Activated T-helper 9 cell treated with anti-CD3 and anti-CD28 coated beads, Interleukin-2, amount 50 U/mL, for 16 hours (primary cell): ENCODE measurements at places on chromosomes 13 and 19.

DNA sequence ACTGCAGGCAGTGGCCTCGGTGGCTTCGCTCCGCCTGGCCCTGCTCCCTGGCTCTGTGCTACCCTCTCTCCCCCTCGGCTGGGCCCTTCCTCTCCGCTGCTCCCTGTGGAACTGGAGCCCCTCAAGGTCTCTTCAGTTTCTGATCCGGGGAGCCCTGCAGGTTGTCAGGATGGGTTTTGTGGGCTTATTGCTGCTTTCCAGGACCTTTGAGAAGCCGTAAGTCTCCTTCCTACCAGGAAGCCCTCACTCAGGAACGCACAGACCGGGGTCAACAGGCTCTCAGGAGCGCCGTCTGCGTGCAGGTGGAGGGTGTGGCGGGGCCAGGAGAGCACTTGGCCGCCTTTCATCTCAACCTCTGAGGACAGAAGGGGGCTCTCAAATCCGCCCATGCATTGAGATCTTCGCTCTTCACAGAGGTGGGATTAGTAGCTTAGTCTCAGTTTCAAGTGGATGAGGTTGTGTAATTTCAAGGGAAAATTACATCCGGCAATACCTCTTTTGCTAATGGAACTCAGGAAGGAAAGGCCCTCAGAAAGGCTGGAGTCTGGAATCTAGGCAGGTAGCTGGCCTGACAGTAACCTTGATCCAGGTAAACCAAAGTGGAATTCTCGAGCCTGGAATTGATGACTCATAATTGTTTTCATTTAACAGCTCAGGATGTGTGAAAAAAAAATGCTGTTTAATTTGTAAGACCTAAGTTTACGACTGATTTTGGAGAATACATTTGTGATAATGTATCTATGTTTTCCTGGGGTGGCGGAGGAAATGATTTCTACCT lies 102.0 kb downstream of the ATP11A start:
- no peak for DNase-seq

DNA sequence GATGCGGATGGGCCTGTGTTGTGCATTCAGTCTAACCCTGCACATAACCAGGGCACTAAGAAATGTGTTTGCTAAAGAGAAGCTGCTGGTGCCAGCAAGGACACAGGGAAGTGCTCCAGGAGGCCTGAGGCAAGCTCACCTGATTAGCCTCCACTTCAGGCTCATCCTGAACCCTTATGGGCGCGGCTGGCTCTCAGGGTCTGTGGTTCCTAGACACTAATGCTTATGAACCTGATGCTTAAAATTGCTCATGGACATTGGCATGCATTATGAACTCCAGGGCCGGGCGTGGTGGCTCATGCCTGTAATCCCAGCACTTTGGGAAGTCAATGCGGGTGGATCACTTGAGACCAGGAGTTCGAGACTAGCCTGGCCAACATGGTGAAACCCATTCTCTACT lies 34.3 kb downstream of the SERP2 start:
- DNase-seq, result no peak

GRCh38 chr19:33795370-33796163 lies 1.1 kb upstream of the KCTD15 start:
- DNase-seq, result peak; percentile 43

DNA sequence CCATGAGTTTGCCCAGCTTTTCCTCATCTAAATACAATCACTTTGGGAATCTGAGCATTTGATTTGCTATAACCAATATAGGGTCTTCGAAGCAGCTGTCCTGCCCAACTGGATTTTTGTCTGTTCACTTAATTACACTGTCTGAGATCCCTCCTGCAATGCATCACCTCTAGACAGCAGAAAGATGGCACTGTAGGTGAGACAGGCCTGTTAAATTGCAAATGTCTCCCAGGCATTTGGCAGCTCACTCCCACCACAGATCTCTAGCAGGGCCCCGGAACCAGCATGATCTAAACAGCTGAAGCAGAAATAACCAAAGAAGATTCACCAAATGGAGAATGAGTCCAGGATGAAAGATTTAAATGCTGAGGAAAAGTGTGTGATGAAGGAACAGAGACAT lies 41.9 kb upstream of the SERPINE3 start:
- DNase-seq, result no peak

DNA sequence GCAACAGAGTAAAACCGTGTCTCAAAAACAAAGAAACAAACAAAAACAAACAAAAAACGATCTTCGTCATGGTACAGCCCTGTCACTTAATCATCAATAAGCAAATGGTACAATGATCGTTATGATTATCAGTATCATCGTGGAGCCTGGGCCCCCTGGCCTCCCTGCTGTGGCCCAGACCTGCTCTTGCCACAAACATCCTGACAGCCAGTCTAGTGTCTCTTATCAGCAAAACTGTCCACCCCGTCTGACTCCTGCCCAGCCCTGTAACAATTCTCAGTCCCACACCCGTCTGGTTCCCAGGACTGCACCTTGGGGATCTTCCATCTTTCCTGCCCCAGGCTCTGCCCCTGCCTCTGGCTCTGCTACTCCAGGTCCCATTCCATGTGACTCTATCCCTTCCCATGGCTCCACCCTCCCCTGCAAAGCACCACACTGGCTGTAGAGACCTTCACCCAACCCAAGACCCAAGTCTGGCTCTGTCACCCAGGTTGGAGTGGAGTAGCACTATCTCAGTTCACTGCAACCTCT lies 5.7 kb downstream of the ZNF653 start:
- no peak for DNase-seq

DNA sequence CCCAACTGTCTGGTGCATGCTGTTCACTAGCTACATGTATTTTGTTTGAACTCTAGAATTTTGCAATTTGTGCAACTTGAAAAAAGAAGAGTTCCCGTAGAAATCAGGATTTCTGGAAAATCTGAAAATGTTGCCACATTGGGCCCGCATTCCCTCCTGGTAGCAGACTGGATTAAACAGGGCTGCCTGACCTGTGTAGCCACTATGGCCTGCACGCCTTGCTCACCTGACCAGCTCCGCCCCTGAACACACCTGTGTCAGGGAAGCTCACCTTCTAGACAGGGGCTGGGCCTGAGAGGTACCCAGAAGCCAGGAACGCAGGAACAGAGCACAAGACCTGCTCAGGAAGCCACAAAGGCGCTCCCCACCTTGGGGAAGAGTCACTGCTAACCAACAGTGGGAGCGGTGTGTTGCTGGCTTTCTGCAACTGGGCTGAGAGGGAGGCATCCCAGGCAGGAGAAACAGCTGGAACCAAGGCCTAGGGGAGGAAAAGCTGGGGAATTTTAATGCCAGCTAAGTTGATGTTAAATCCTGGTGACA lies 106.5 kb downstream of the UQCRFS1 start:
- no peak for DNase-seq

GRCh38 chr13:20475927-20476691 lies 49.5 kb downstream of the CRYL1 start:
- peak; percentile 52 for DNase-seq

DNA sequence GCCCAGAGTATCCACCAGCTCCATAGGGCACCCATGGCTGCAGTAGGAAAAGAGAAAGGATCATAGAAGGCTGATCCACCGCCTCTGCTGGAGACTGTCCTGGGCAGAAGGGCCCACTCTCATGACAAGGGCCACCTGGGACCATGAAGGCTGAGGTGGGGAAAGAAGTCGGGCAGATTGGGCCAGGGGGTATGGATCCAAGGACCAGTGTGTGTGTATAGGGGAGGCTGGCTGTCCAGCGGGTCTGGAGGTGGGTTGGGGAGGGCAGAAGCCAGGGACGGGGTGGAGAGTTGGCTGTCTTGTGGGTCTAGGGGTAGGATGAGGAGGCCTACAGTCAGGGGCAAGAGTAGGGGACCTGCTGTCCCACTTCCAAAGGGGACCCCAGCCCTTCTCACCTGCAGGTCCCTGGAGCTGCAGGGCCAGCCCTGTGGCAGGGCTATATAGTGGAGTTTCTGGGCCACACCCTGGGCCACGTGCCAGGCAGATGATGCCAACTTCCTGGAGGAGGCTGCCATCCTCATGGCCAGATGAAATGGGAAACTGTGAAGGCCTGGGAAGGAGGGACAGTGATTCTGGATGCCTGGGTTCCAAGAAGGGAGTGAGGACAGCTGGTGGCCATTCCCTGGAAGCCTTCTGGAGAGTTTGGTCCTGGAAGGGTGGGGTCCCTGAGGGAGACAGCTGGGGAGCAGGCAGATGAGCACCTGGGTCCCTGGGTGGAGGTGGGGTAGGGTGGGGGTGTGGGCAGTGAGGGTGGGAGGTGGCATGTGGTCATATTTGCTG lies at the start of gene FCGBP:
Gene FCGBP (minus strand): TSS at position 51 of the 780 bp plus-strand sequence.
- DNase-seq, result no peak

DNA sequence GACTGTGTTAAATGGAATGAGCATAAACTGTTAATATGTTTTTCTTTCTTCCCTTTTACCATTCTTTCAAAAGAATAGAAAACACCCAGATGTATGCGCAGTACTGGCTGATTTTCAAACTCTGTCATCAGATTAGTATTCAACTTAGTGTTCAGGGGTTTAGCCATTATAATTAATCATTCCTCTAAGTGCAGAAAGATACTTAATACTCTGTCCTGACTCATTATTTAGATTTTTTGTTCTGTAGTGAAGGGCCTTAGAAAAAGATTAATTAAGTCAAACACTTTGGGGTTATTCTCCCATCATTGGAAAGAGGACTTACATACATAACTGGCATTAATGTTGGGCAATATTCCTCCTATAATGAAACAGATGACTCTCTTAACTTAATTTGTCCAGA lies 1316.7 kb upstream of the SLC10A2 start:
- DNase-seq, result no peak

- no peak for DNase-seq
Measured at GRCh38 chr13:60261432-60262351, 98.0 kb upstream of the DIAPH3 start.

DNA sequence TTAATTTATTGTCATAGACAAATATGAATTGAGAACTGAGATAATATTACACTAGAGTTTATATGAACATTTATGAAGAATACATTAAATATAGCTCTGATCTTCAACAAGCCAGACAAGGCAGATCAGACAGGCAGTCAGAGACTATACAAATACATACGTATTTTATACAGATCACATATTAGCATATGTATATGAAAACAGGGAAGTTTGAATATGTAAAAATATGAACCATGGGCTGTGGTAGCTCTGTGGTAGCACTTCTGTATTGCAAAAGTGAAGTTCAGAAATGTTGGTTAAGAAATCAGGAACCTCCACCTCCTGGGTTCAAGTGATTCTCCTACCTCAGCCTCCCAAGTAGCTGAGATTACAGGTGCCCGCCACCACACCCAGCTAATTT lies 20.7 kb downstream of the GPR180 start:
- no peak for DNase-seq

GRCh38 chr13:86757236-86757978 lies 913.8 kb upstream of the SLITRK5 start:
- peak; percentile 31 for DNase-seq

- DNase-seq, result no peak
Measured at GRCh38 chr13:95385798-95386197, 84.5 kb upstream of the ABCC4 start.

DNA sequence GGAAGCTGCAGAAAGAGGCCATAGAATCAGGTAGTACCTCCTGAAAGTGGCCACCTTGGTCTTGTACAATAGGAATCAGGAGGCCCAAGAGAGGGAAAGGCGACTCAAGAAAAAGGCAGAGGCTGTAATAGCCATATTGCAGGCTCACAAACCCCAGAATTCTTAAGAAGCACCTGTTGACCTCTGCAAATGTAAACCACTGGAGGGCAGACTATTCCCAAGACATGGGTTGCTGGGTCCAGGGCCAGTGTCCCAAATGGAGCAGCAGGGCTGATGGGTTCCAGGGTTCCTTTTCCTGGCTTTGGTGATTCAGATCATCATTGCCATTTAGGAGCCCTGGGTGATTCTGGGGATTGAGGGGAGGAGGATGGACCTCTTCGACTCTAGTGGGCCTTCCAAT lies 167.6 kb downstream of the B3GLCT start:
- no peak for DNase-seq

DNA sequence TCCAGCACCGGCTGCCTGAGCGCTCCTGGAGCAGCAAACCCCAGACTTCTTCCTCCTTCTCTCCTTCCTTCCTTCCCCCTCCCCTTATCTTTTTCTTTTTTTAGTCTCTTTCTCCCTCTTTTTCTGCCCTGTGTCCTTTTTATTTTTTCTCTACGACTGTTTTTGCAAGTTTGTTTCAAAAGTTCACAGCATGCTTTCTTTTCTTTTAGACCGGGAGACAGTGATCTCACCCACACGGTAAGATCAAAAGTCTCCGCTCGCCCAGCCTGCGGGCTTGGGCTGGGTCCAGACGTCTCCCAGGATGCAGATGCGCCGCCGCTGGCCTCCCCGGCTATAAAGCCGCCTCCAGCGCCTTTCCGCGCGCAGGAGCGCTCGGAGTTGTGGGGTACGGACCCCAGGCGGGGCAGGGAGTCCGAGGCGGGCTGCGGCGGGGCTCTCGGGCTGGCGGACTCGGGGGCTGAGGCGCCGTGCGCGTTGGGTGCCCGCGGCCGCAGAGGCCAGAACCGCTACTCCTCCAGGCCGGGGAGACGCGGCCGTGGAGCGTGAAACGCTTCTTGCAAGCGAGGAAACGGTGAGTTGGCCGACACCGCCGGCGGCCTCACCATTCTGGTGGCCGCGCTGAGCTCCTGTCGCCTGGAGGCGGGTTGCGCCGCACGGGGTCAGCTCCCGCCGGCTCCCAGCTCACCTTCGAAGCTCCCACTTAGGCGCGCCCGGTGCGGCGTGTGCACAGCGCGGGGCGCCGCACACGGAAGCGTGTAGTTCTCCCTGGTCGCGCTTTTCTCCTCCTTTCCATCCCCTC lies 2.0 kb upstream of the TSHZ3 start:
- no peak for DNase-seq

GRCh38 chr13:24355103-24355502 lies 45.7 kb downstream of the C1QTNF9 start:
- no peak for DNase-seq

DNA sequence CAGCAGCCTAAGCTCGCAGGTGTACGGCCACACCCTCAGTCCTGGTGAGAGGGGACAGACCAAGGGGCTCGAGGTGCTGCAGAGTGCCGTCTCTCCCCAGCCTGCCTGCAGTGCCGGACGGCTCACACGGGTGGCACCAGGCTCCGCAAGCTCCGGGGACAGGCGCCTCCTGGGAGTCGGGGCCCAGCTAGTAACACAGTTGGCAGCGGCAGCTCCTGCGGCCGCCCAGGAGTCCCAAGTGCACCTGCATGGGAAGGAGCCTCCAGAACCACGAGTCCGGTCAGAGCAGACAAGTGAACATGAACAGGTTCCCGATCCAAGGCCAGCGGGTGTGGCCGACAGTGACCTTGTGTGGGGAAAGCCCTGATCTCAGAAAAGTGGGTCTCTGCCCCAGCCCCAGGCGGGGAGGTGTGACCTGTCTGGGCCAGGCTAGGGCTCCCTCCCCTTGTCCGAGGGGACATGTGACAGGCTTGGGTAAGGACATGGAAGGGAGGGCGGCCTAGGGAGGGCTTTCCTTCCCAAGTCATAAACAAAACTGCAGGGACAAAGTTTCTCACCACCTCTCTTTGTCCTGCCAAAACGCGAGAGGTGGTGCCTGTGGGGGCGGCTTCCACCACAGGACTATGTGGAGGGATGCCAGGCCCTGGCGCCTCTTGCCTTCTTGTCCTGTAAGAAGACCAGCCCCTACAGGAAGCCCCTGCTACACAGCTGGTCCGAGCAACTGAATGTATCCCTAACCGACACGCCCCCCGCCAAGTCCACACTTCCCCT lies 46.5 kb downstream of the MLLT1 start:
- no peak for DNase-seq

GRCh38 chr13:50401049-50401505 lies 385.8 kb downstream of the KCNRG start:
- no peak for DNase-seq
